ENCODE measurements at places on chromosomes 1 and 21. TPM values are rescaled to one million over a fixed set of nuclear protein-coding genes. Genes with fewer than 3 reads are reported as not detected.

The TBX15 gene
- not detected for polyA plus RNA-seq

The SPRTN gene
- polyA plus RNA-seq, result 17.4 TPM

The HPCAL4 gene
- polyA plus RNA-seq, result not detected

The CFH gene
- 1.7 TPM for polyA plus RNA-seq

The AMY1B gene
- not detected for polyA plus RNA-seq

The LCA5L gene
- 0.94 TPM for polyA plus RNA-seq

The CNR2 gene
- polyA plus RNA-seq, result not detected

The ESPN gene
- polyA plus RNA-seq, result 0.47 TPM

The CCSAP gene
- polyA plus RNA-seq, result 3.2 TPM

The KCNJ10 gene
- not detected for polyA plus RNA-seq

The KIAA0040 gene
- polyA plus RNA-seq, result 40.8 TPM

The RIPPLY3 gene
- polyA plus RNA-seq, result 0.05 TPM

The CASQ2 gene
- polyA plus RNA-seq, result 0.02 TPM

The DCST1 gene
- 0.05 TPM for polyA plus RNA-seq

The MCOLN3 gene
- polyA plus RNA-seq, result 5.5 TPM

The LCE3E gene
- 2.8 TPM for polyA plus RNA-seq

The RGS8 gene
- not detected for polyA plus RNA-seq

The CRYAA gene
- not detected for polyA plus RNA-seq

The USH2A gene
- under 0.01 TPM for polyA plus RNA-seq

The ANKRD34A gene
- 0.66 TPM for polyA plus RNA-seq

The TNFRSF14 gene
- 7.5 TPM for polyA plus RNA-seq

The NMNAT2 gene
- 0.80 TPM for polyA plus RNA-seq

The FHAD1 gene
- 0.09 TPM for polyA plus RNA-seq

The C1orf185 gene
- not detected for polyA plus RNA-seq

The CFAP298 gene
- polyA plus RNA-seq, result 19.2 TPM

The FAF1 gene
- 18.6 TPM for polyA plus RNA-seq

Measured in keratinocyte (primary cell).